Astrocyte (in vitro differentiated cells and primary cell): ENCODE measurements at places on chromosomes 11 and 22.

DNA sequence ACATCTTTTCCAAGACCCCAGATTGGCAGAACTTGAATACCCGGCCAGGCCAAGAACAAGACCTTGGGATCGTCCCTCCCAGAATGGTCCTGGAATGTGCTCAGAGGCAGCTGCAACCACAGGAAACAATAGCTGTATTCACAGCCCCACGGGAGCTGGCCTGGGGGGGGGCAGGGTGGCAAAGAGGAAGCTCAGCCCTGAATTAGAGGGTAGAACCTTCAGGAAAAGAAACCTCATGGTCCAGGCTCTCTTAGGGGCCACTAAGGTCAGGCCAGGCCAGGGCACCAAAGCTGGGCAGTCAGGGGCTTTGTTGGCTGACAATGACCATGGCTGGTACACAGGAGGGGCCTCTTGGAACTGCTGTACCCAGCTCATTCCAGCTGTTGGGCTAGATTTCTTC lies 17.3 kb downstream of the RPL27A start:
- peak; percentile 72 for DNase-seq

DNA sequence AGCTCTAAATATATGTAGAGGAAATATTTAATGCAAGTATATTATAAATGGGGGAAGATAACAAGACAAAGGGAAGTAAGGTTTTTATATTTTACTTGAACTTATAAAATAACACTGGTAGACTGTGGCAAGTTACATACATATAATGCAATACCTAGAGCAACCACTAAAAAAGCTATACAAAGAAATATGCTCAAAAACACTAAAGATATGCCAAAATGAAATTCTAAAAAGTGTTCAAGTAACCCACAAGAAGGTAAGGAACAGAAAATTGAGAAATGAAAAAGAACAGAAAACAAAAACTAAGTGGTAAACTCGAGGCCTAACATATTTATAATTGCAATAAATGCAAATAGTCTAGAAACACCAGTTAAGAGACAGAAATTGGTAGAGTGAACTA lies 32.5 kb downstream of the BTG4 start:
- no peak for DNase-seq

DNA sequence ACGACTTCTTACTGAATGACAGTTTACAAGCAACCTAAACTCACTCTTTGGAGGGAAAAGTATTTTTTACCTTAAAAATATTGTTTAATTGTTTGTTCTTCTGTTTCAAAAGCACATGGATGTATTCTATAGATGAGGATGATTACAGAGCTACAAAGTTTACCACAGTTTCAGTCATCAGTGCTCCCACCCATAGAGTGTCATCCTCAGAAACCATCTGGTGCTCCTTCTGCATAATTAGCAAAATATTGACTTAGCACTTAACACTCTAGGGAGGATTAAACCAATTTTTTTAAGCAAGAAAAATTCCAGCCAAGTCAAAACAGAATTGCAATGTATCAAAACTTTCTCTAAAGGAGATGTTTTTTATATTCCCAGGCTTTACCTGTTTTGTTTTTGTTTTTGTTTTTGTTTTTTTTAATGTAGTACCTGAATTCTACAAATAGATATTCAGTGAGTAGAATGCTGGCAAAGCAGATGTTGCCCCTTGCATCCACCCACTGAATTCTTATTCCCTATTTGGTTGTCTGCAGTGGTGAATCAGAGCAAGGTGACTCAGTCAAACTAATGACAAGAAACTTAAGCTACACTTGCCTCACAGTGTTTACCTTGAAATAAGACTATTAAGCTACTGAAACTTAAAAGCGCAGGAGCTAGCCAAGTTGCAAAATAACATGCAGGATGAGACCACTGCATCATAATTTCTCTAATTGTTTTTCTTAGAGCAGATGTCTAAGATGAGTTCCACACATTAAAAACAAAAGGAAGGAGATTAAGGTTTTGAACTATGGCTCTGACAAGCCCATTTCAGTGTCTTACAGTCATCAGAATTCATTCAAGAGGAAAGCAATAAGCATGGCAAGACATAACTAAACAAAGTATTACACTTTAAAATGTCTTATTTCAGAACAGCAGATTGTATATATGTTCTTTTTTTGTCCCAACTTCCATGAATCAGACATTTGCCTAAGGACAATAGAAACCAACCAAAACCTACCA lies 155.1 kb upstream of the SOX6 start:
- DNase-seq = peak; percentile 86

- no peak for DNase-seq
These were observed 46.4 kb downstream of the RTN4R start for GRCh38 chr22:20221421-20222340.

DNA sequence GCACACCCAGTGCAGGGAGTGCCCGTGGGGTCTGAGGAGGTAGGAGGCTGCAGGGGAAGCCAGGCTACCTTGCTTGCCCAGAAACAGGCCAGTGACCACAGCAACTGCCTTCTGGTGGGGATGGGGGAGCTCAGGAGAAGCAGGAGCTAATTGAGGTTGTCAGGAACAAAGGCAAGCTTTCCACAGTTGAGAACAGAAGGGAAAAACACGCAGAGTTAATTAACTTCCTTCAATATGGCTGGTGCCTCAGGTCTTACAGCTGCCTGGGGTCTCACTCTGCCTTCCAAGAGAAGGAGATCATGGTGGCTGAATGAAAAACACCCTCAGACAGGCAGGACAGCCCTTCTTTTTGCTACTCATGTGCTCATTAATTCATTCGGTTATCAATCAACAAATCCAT lies 127.9 kb upstream of the SYT13 start:
- no peak for DNase-seq

GRCh38 chr11:77400271-77400670 lies 73.6 kb downstream of the PAK1 start:
- DNase-seq = no peak

DNA sequence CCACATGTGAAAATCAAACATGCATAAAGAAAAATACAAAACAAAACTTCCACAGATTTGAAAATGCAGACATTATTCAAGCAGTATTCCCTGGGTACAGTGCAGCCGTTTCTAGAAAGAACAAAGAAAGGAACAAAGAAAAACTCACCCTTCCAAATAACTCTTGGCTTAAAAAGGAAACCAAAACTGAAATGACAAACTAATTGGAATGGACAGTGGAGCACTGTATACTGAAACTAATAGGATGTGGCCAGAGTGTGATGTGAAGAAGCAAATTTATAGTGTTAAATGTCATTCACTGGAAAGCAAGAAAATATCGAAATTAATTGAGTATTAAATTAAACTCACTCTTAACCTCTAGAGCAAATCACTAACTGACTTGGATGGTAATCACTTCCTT lies 55.4 kb downstream of the QSER1 start:
- no peak for DNase-seq

GRCh38 chr11:28834877-28835276 lies 726.7 kb downstream of the METTL15 start:
- DNase-seq = peak; percentile 94

GRCh38 chr11:34644669-34645406 lies 23.9 kb downstream of the EHF start:
- DNase-seq = peak; percentile 87

GRCh38 chr22:28021998-28022660 lies 103.1 kb upstream of the PITPNB start:
- no peak for DNase-seq

- DNase-seq = no peak
These were observed 13.8 kb downstream of the ATP5MG start for GRCh38 chr11:118415062-118415738.

DNA sequence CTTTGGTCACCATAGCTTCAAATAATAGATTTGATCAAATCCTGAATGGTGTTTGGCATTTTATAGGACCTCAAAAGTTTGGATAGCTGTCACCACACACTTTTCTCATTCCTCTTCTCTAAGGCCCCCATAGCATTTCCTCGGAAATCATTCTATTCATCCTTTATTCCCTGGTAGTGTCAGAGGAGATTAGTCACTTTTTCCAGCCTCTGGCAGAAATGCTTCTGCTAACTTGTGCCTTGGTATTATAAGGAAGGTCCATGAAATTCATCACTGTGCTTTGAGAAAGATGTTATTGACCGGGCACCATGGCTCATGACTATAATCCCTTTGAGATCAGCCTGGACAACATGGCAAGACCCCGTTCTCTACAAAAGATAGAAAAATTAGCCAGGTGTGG lies 19.7 kb upstream of the NUP160 start:
- DNase-seq = no peak

GRCh38 chr11:67266449-67267187 lies at the start of gene GRK2:
TSS of gene GRK2 (plus strand) at chr11:67266473. CDS start at chr11:67266700, 227 bp downstream.
- DNase-seq = no peak

DNA sequence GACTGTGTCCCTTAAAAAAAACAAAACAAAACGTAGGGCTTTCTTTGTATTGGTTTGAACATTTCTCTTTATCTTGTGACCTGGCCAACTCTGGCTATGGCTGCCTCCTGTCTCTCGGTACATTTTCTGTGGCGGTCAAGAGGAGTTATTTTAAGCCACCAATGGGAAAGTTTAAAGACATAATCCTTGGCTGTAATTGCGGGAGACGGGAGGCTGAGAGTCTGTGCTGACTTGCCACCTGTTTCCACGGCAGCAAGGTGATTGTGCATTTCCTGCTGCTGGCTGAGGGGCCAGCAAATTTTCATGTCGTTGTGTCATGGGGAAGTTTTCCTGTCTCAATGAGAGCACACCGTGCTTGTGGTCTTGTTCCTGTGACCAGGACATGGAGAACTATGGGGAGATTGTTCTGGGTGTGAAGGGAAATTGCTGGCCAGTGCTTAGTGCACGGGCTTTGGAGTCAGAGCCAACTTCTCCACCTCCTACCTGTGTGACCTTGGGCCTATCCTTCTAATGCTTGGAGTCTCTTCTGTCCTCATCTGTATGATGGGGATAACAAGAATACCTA lies 11.0 kb downstream of the PTPRJ start:
- DNase-seq = peak; percentile 56

DNA sequence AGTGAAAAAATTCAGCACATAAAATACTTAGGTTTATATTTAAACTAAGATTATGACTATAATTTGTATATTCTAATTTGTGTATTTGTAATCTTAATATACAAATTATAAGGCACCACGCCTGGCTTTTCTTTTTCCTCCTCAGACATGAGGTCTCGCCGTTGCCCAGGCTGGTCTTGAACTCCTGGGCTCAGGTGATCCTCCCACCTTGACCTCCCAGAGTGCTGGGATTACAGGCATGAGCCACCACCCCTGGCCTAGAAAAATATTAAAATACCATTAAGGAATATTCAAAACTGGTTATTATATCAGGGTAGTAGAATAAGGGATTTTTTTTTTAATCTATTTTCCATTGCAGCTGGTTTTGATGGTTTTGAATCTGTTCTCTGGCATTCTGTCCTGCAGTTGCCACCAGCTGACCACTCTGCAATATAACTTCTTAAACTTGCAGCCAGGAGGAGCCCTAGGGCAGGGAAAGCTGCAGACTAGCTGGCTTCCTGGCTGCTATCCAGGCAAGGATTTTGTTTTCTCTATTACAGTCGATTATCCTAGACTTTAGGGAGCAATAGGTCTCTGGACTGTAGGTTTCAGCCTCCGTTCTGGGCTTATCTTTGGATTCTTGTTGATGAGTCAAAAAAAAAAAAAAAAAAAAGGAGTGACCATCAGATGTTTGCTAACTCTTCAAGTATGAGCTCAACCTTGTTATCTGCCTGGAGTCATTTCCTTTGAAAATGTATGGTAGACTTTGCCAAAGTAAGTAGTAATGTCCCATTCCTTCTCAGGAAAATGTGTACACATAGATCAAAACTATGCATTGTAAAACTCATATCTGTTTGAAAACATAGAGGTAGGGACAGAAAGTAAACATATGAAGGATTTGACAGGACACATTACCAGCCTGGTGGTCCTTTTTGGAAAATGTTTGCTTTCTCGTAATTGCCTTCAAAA lies 13.2 kb downstream of the POLA2 start:
- peak; percentile 95 for DNase-seq

GRCh38 chr11:130861283-130861682 lies 55.0 kb downstream of the SNX19 start:
- DNase-seq = no peak

- no peak for DNase-seq
These were observed 85.6 kb upstream of the EED start for GRCh38 chr11:86158704-86159580.

DNA sequence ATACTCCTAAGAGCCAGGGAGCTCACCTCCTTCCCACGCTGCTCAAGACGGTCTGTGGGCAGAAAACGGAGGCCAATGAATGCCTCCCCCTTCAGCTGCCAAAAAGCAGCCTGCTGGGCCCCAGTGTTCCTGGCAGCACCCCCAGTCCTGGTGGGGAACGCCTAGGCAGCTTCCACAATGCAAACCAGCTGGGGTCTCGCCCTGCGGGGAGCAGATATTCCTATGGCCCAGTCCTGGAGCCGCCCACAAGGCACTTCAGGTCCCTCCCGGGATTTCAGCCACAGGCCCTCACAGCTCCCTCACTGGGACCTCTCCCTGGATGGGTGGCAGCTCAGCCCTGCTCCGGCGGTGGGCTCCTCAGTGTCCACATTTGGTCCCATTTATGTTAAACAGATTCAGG lies 29.2 kb downstream of the A4GALT start:
- no peak for DNase-seq

DNA sequence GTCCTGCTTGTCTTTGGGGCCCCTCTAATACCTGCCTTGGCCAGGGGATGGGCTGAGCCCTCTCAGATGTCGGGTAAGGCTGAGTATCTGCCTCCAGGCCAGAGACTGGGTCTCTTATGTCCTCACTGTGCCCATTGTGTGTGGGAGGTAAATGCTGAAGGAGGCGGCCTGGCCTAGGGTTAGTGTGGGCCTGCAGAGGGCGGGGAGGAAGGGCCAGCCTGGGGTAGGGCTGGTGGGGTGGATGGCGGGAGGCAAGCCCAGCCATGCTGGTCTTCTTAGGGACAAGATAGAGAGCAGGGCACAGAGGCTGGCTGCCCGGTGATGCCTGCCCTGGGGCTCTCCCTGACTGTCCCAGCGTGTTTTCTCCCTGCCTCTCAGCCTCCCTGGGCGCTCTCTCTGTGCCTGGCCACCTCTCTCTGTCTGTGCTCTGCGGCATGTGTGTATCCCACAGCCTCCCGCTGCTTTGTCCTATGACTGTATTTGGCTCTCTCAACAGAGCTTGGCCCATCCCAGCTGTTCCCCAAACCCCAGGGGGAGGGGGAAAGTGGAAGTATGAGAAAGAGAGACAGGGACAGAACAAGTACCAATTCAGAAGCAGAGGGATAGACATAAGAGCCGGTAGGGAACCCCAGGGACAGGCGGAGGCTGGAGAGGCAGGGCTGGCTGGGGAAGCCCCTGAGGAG lies 57.0 kb downstream of the PDE2A start:
- peak; percentile 10 for DNase-seq

GRCh38 chr11:121253951-121254350 lies 38.6 kb upstream of the SC5D start:
- no peak for DNase-seq

DNA sequence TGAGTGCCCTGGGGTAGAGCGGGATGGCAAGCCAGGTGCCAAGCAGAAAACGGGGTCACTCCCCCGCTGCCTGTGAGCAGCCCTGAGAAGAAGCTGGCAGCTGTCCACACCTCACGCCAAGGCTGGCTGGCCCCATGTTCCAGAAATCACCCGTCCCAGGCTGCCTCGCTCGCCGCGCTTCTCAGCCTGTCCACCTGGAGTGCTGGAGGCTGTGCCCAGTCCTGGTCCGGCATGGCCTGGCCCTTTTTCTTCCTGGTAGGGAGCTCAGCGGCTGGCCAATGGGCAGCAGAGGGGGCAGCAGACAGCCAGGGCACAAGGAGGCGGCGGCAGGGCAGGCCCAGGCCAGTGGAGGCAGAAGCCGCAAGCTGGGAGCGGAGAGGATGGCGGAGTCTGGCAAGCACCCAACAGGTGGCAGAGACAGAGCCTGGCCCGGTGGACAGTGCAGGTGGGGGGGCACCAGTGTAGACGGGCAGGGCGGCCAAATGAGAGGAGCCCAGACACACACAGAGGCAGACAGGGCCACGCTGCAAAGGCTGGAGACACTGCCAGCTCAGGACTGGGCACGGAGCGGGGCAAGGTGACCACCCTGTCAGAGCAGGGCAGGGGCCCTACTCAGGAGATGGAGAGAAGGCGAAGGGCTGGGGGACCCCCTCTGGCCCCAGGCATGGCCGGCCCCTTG lies 37.2 kb upstream of the TH start:
- no peak for DNase-seq
